ENCODE measurements at places on chromosomes 1 and 21.

DNA sequence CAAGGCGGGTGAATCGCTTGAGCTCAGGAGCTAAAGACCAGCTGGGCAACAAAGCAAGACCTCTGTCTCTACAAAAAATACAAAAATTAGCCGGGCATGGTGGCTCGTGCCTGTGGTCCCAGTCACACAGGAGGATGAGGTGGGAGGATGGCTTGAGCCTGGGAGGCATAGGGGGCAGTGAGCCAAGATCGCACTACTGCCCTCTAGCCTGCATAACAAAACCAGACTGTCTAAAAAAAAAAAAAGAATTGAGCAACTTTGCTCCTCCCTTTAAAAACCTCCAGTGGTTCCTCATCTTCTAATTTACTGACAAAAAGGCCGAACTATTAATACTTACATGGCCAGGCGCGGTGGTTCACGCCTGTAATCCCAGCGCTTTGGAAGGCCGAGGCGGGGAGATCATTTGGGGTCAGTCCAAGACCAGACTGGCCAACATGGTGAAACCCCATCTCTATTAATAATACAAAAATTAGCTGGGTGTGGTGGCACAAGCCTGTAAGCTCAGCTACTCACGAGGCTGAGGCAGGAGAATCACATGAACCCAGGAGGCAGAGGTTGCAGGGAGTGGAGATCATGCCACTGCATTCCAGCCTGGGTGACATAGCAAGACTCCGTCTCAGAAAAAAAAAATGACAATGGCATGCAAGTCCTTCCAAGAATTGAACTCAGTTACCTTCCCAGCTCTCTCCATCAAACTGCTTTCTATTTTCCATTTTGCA lies 4.4 kb downstream of the ACBD3 start:
- no peak for DNase-seq

GRCh38 chr21:29669416-29669815 lies 270.4 kb downstream of the GRIK1 start:
- no peak for DNase-seq

DNA sequence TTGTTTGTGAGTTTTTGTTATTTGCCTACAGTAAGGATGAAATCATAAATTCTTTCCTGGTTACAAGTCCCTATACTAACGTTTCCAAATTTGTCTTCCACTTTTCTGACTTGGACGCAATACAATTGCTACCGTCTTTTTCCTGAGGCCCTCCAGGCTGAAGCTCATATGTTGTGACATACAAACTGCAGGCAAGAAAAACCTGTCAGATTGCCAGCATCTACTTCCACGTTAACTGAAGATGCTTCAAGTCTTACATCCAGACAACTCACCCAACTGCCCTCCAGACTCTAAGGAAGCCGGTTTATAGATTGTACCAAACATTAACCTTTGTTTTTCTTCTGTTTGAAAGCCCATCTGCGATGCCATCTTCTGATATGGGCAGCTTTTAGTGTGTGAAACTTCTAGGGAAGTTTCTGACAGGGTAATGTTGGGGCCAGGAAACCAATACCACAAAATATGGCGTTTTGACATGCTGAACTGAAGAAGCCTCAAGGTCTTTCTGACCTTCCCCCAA lies 21.4 kb upstream of the RNF11 start:
- DNase-seq = no peak

GRCh38 chr1:114467491-114467890 lies 43.5 kb downstream of the TRIM33 start:
- DNase-seq = no peak

DNA sequence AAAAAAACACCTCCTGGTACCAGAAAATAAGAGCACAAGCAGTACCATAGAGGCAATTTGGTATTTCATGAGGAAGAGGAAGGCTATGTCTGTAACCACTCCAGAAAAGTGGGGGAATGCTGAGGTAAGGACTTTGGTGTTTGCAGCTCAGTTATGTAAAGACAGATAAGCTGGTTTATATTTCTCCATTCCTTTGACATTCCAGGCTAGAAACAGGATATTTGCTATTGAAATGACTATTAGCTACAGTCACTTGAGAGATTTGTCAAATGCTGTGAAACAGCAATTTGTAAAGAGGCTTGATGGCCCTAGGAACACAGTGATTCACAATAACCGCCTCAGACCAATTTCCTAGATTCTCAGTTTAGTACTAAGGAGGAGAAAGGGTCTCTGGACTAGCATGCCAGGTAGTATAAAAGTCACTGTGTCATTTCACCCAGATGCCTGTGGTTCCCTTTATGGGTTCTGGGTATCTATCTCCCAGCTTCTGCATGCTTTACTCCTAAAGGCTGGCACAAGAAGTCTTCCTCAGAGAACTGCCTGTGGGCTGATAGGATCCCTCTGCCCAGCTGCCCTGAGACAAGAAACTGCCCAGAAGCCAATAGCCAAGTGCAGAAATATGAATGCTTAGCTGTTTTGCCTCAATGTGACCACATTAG lies 80.5 kb downstream of the VCAM1 start:
- no peak for DNase-seq

DNA sequence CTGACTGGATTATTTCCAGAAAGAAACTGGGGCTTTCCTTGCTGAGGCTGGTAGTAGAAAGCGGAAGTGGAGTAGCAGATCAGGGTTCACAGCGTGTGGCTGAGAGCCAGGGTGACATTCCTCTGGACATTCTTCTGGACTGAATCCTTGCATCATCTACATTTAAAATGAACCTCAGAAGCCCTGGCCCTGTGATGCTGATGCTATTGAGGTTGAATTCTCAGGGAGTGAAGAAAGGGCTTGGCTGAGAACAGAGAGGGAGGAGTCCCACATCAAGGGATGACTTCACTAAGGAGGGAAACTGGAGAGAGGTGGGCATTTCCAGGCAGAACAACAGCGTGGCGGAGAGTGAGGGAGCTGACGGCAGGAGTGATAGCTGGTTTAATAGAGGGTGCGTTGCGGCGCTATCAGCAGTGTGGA lies 102.3 kb upstream of the LMO4 start:
- no peak for DNase-seq

DNA sequence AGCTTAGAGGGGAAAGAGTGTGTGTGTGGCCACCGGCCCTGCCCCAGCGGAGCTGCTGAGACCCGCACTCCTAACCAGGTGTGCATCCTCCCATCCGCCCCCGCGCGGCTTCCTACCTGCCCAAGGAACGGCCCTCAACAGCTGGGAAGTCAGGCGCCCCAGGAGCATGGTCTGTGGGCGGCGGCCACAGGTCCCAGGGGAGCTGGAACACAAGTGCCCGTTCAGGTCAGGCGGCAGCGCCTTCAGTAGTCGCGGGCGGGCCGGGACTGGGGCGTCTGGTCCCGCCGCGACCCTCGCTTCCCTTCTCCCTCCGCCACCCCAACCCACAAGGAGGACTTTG lies 448 bp downstream of the AURKAIP1 start:
- DNase-seq = no peak

GRCh38 chr21:34617753-34618339 lies 2.9 kb upstream of the RCAN1 start:
- no peak for DNase-seq

- no peak for DNase-seq
Measured at GRCh38 chr1:1171546-1172340, 1.9 kb upstream of the TTLL10 start.

- no peak for DNase-seq
Measured at GRCh38 chr1:46595127-46595526, 8.9 kb downstream of the MKNK1 start.

DNA sequence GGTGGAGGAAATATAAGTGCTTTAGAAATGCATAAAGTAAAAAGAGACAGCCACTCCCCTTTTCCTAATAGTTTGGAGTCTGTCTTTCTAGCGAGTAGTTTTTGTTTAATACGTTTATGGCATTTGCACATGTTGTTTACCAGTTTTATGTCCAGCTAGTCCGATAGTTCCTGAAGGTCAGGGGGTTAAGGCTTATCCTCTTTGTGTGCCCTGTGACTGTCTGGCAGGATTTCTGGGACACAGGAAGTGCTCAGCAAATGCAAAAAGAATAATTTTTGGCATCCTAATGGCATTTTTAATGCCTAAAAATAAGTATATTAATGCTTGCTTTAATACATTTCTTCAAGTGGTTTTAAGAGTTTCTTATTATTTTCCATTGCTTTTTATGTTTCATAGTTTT lies 58.4 kb downstream of the DYRK1A start:
- DNase-seq = no peak

GRCh38 chr1:201085902-201086735 lies 26.1 kb downstream of the CACNA1S start:
- DNase-seq = no peak

DNA sequence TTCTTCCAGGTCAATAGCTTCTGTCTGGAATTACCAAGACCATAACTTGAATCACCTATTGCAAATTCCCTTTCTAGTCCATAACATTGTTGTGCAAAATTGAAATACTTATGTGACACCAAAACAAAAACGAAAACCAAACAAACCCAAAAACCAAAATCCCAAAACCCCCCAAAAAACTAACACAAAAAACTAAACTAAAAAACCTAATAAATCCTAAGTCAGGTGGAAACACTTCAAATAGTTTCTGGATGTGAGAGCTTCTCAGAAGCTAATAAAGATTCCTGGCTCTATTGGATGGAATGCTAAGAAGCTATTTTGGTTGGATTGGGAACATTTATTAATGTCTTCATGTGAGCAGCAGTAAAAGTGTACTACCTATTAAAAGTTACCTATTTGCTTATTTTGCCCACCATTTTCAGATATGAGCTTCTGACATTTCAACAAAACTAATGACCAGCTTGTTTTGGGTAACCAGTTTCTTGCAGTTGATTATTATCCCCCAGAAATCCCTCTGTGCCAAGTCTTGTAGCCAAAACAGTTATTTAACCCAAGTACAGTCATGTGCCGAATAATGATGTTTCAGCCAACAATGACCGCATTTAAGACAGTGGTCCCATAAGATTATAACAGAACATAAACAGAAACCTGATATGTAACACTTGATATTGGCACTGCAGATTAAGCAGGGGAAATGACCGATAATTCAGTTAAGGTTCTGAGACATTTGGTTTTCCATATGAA lies 76.4 kb downstream of the LTN1 start:
- no peak for DNase-seq

GRCh38 chr1:64579767-64580166 lies 109.8 kb downstream of the CACHD1 start:
- no peak for DNase-seq

DNA sequence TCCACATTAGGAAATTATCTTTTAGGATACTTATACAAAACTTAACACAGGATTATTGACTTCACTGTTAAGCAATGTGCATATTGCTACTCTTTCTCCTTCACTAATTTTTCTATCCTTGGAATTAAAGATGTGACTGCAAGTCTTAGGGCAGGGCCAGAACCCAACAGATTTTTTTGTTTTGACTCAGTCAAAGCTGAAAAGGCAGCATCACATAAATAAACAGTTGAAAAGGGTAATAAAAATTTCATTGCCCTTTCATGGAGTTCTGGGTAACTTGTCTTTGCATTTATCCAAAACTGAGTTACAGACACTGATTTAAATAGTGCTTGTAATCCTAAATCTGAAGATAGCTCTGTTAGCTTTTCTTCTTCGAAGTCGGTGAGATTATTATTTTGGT lies 1.9 kb upstream of the TMEM35B start:
- no peak for DNase-seq

GRCh38 chr1:244449936-244450508 lies 1.7 kb downstream of the ADSS2 start:
- DNase-seq = no peak

DNA sequence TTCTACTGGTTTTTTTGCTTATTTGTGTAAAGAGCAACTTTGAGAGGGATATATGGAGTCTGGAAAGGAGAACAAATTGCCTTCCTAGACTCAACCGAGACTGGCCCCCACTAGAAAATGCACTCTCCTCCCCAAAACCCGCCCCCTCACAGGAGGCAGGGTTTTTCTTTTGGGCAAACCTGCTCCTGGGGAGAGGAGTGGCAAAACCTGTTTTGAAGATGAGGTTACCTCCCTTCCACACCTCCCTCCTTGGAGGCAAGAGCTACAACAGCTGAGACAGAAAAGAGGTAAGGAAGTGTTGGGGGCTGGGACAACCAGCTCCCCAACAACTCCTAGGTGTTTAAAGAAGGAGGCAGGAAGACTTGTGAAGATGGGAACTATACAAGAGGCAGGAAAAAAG lies at the start of gene BNIPL:
Gene BNIPL (plus strand): TSS at position 231 of the 400 bp plus-strand sequence. CDS start 140 bp downstream, at position 371.
- no peak for DNase-seq

- DNase-seq = no peak
Measured at GRCh38 chr1:85427849-85428248, 37.1 kb downstream of the DDAH1 start.

DNA sequence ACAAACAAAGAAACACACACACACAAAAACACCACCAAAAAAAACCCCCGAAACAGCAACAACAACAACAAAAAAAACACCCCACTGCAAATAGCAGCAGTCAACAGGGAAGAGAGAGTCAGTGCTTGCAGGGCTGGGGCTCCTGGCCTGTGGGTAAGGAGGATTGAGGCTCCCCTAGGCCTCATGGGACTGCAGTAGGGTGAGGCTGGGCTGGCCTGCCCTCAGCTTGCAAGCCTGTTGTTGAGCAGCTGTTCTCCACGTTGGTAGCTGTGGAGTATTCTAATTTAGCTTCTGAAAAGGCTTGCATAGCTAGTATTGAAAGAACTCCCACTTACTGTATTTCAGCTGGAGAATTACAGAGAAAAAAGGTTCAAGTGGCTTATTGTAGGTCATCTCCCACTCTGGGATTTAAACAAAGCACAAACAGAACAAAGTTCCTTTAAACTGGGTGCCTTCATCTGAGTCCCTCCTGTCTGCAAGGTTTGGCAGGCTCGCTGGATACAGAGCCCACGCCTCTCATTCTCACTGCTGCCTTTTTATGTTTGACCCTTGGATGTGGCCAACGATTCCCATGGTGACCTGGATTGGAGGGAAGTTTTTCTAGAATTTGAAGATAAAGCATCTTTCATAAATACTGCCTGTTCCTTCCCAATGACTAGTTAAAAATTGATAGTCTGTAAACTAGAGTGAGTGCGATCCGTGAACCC lies 247.2 kb downstream of the KIF26B start:
- no peak for DNase-seq

DNA sequence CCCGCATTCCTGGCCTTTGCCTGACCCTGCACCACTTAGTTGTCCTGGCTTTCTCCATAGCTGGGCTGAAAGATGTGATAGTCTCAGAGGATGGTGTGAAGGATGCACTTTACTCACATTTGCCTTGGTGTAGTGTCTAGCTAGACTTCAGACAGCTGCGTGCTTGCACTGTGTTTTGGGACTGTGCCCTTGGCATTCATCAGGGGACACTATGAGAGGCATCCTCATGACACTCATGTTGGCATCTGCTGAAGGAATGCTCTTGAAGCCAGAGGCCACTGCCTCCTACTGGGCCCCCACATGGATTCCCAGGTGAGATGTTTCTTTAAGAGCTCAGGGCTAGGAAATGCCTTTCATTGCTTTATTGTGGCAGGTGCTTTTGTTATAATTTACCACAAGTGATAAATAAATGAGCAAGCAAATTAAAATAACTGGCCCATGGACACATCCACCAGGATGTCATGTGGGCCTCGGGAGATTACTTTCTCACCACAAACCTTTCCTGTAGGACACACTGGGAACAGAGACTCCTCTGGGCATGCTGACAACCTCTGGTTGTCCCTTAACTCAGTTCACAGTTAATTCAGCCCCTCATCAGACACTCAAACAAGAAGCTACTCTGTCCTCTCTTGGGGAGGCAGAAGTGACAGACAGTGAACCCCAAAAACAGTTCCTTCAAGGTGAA lies 99.4 kb upstream of the SPATA6 start:
- DNase-seq = no peak

GRCh38 chr1:93155335-93155734 lies 24.9 kb downstream of the TMED5 start:
- no peak for DNase-seq

Measured in activated naive CD4-positive, alpha-beta T cell (primary cell).